Activated naive CD8-positive, alpha-beta T cell treated with anti-CD3 and anti-CD28 coated beads for 36 hours (primary cell): ENCODE measurements at places on chromosomes 5 and 9. TPM values are rescaled to one million over a fixed set of nuclear protein-coding genes. Genes with fewer than 3 reads are reported as not detected.

GRCh38 chr5:174324680-174325079 lies 279.2 kb downstream of the NSG2 start:
- no peak overlapping the region for H3K27ac ChIP-seq
- no peaks in the 10 kb centered on the region for H3K4me1 ChIP-seq
- H3K36me3 ChIP-seq = no peaks in the 10 kb centered on the region
- peaks cover 26% of the 10 kb centered on the region for H3K27me3 ChIP-seq
- no peak for DNase-seq

- no peaks in the 10 kb centered on the region for H3K27me3 ChIP-seq
- no peaks in the 10 kb centered on the region for H3K4me1 ChIP-seq
- H3K27ac ChIP-seq = no peak overlapping the region
- DNase-seq = no peak
Observed at GRCh38 chr5:77560677-77561263, 68.7 kb upstream of the WDR41 start.

DNA sequence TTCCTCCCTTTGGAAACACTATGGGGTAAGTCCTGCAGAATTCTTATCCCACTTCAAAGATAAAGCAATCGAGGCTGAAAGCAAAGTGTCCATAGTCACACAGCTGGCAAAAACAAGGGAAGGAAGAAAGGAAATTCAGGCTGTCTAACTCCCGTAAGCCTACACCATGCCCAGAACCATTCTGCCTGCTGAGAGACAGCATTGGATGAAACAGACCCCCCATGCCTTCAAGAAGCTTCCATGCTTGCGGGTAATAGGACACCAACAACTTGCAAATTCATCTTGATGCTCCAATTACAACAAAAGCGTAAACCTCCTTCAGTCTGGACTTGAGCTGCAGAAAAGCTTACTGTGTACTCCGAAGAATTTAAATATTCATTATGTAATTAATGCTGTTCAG lies 181.1 kb upstream of the WWC1 start:
- H3K27me3 ChIP-seq = peaks cover 21% of the 10 kb centered on the region
- no peak overlapping the region for H3K27ac ChIP-seq
- no peak for DNase-seq
- H3K4me1 ChIP-seq = no peaks in the 10 kb centered on the region
- H3K4me3 ChIP-seq = no peak overlapping the region

- no peaks in the 10 kb centered on the region for H3K27me3 ChIP-seq
- H3K4me3 ChIP-seq = no peak overlapping the region
- peaks cover 2% of the 10 kb centered on the region for H3K36me3 ChIP-seq
- no peak overlapping the region for H3K27ac ChIP-seq
- no peaks in the 10 kb centered on the region for H3K4me1 ChIP-seq
- DNase-seq = no peak
Observed at GRCh38 chr9:128940271-128940921, 7.0 kb downstream of the DOLK start.

DNA sequence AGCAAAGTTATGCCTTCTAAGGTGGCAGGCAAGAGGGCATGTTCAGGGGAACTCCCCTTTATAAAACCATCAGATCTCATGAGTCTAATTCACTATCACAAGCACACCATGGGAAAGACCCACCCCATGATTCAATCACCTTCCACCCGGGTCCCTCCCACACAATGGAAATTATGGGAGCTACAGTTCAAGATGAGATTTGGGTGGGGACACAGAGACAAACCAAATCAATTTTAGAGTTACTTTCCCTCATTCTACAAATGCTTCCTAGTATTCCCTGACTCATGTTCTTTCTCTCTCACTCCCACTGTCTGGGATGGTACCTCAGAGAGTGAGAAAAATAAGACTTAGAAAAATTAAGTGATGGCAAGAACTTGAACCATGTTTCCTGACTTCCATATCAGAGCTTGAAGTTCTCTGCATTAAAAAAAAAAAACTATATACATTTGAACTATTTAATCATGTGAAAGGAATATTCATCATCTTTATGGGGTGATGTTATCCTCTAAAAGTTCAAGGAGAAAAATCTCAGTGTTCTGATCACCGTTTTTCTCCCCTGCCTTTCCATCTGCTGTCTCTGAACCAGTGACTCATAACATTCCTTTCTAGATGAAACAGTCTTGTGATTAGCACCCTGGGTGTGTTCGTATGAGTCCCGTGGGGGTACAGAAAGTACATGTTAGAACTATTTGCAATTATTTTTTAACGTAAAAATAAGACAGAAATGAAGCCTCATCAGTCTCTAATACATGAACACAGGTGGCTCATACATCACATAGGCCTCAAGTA lies 282.9 kb downstream of the SLF1 start:
- H3K27me3 ChIP-seq = no peaks in the 10 kb centered on the region
- H3K4me1 ChIP-seq = no peaks in the 10 kb centered on the region
- H3K36me3 ChIP-seq = no peaks in the 10 kb centered on the region
- DNase-seq = no peak

The ENTREP1 gene
- total RNA-seq = not detected

The IFNA2 gene
- total RNA-seq = not detected

The AQP3 gene
- 2.3 TPM for total RNA-seq

The BARX1 gene
- total RNA-seq = 3.8 TPM
